ENCODE measurements at places on chromosomes 5 and 9.

- DNase-seq: no peak
These were observed 178.4 kb downstream of the SMARCA2 start for GRCh38 chr9:2193552-2193951.

DNA sequence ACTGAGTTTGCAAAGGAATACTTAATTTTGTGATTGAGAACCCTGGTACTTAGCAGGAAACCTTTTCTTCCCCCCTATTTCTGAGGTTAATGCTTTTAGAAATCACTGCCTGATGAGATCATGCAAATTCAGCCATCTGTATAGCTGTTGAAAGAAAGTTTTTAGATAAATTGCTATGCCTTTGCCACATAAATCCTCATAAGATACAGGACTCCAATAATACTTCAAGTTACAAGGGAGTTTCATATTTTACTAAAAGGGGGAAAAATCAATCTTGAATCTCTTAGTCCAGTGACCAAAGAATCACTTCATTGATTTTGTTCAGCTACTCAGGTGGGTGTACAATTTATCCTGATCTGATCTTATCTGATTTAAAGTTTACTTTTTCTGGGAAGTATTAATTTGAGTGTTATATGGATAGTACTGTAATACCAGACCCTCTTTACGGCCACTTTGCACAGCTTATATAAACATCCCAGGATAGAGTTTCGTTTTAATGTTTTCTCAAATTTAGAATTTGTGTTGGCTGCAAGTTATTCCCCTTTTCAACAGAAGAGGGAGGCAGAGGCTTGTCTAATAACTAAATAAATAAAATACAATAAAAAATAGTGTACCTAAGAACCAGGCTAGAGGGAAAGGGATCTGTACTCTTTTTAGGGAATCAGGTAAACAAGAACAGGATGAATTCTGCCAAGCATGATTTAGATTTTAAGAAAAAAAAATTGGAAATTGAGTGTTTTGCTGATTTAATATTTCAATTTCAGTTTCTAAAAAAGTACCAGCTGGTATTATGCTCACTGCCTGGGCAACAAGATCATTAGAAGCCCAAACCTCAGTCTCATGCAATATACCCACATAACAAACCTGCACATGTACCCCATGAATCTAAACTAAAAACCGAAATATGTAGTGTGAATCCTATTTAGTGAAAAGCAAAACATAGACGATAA lies 69.1 kb downstream of the PSAT1 start:
- DNase-seq: peak; percentile 23

DNA sequence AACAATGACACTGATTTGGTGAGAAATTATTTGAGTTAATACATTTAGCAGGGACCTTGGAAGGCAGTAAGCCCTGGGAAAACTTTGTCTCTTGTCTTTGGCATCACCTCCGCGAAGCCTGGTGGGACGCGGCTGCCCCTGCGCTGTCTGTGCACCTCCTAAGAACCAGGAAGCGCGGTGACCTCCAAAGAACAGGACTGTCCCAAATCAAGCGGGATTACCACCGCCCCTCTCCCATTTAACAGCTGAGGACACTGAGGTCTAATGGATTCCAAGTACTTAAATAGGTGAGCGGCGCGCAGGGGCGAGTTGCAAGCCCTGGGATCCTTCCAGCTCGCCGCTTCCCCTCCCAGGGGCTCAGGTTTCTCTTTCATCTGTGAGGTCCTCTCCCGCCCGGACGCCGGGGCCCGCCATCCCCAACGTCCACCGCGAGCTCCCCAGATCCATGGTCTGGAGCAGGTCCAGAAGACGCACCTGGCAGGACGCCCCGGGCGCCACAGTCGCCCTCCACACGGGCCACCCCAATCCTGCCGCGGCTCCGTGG lies 432 bp downstream of the STARD4 start:
- no peak for DNase-seq

DNA sequence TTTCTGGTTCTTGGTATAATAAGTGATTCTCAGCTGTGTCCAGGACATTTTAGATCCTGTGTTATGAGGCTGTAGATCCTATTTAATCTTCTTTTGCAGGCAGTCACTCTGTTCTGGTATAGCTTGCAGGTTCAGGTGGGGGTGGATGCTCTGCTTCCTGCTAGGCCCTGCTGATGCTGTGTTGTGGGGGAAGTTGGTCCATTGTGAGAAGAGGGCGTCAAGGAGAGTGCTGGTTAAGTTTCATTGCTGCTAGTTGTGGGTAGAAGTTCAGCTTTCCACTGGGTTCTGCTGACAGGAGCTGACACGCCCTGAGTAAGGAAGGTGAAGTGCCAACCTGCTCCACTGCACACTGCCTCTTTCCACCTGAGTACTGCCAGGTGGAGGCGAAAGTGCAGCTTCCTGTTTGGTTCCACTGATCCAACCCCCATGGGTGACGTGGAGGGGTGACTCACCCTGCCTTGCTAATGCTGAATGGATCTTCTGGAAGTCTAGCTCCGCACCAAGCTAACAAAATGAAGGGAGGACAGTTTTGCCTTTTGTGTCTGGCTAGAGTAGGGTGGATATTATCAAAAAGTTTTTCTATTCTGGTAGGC lies 16.3 kb downstream of the NMRK1 start:
- no peak for DNase-seq

GRCh38 chr5:116595498-116595897 lies 20.9 kb upstream of the SEMA6A start:
- DNase-seq: no peak

GRCh38 chr5:35838370-35839042 lies 18.2 kb upstream of the IL7R start:
- no peak for DNase-seq

DNA sequence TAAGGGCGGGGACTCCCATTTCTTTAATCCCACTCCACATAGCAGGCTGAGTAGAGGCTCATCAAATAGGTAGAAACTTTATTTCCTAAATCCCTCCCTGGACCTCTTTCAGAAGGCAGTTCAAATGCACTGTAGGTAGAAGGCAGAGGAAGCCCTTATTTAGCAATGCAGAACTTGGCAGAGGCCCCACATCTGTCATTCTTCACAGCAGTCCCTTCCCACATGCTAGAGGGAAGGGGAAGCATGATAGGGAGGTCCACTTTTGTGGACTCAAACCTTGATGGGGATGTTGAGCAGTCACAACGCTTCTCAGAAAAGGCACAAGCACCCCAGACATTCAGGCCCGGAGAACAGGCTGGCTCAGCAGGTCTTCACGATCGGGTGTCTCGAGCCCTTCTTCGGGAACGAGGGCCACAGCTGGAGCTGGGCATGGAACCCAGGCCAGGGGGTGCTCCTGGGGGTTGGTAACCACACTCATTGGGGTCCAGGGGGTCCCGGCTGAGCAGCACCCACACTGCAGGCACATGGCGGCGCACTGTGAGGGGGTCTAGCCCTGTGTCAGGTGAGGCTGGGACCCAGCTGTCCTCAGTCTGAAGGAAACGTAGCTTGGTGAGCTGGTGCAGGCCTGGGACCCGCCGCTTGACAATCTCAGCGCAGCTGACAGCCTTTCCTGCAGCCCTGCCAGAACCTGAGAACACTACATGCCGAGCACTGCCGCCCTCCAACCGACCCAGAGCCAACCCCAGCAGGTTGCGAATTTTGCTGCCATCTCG lies 1.3 kb downstream of the RPP25L start:
- DNase-seq: no peak

DNA sequence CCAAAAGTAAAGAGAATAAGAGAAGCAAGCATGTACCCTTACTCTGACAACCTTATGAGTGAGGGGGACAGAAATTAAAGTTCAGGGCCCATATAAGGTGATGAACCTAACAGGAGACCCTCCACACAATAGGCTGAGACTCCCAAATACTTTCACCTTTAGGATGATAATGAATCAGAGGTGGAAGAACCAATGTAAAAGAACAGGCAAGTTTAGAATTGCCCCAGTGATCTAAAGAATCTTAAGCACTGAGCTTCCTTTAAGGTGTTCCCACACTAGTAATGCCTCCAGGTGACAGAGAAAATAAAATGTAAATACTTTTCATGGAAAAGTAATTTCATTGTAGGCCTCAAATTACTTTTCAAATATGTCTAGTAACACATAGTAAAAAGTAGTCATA lies 8.2 kb upstream of the FAM151B start:
- DNase-seq: no peak

- no peak for DNase-seq
These were observed 173.6 kb downstream of the MUSK start for GRCh38 chr9:110842169-110842568.
